Mammary epithelial cell (primary cell): ENCODE measurements at places on chromosomes 13 and 19.

DNA sequence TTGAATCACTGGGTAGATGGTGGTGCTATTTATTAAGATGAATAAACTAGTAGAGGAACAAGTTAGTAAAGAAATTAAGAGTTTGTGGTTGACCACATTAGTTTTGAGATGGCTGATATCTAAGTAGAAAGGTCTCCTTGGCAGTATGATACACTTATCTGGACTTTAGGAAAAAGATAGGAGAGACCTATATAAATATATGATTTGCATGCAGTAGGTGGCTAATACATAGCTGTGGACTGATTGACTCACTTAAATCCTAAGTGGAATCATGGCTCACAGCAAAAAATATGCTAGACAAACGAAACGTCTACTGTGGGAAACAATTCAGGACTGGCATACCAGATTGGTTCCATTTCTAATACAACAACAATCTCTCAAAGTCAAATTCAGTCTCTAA lies 92.0 kb downstream of the CAB39L start:
- peak; percentile 32 for DNase-seq

- DNase-seq: no peak
Observed at GRCh38 chr13:36108342-36108741, 22.8 kb downstream of the DCLK1 start.

DNA sequence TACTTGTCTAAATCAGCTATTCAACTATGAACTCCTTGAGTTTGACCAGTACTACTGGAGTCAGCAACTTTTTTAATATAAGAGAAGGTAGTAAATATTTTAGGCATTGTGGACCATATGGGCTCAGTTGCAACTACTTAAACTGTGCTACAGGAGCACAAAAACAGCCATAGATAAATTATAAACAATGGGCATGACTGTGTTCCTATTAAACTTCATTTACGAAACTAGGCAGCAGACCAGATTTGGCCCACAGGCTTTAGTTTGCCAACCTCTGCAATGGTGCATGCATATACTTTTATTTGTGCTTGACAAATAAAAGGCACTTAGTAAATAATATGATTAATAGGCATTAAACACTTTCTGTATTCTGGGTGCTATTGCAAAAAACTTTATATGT lies 7.6 kb downstream of the FNDC3A start:
- DNase-seq: no peak

DNA sequence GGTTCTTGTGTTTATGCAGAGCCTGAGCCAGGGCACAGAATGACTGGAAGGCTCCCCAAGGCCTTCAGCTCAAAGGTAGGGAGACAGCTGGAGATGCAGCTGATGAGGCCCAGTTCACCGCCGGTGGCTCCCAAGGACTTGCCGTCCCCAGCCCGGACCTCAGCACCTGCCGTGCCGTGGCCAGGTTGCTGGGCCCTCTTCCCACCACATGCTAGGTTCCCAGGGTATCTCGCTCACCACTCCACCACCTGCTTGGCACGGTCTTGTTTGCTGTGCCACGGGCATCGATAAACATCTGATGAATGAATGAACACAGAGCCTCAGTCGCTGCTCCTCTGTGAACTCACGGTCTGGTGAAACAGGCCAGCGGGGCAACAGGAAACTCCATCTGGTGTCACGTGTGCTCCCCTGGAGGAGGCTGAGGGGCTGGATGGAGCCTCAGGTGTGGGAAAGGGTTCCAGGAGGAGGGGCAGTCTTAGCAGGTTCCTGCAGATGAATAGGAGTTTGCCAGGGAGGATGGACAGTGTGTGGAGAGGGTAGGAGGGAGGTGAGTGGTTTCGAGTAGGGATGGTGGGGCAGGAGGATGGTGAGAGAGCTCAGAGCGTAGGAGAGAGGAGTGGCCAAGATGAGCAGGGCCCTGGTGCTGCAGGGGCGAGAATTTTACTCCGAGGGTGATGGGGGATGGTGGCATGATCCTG lies 3.6 kb upstream of the KLK14 start:
- no peak for DNase-seq
